Fibroblast of lung (primary cell): ENCODE measurements at places on chromosomes 16 and 17.

DNA sequence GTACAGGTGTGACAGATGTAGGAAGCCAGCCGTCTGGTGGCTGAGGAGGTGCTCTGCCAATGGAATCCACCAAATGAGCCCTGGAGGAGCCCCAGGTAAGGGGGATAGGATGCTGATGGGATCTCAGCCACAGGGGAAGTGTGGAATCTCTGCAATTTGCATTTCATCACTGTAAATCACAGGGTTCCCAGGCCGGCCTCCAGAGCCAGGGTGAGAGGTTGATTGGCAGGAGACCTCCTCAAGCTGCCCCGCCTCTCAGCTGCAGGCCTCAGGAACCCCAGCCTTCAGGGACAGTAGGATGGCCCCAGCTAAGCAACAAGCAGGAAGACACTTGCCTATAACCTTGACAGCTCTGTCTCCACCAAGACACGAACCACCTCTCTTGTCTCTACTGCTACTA is 39.4 kb downstream of the RTN4RL1 start:
- no peak for DNase-seq

GRCh38 chr16:24156777-24157176 is 99.4 kb upstream of the CACNG3 start:
- no peak for DNase-seq

DNA sequence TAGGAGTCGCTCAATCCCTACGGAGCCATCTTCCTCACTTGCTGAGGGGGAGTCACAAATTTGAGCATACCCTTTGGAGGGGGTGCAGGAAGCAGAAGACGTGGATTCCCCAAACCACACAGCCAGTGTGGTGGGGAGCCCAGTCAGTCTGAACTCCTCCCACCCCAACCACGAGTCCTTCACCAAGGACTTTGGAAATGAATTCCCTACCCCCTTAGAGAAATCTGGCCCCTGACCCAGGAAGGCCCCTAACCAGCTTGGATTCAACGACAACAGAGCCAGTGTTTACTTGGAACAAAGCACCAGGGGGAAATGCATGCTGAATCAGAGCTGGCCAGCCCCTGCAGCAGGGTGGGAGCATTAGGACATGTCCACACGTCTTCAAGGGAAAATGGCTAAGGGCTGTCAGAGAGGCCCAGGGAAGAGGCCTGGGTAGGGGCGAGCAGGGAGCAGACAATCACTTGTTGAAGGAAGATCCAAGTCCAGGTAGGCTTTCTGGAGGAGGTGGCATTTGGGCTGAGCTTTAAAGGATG is 5.5 kb upstream of the TMEM92 start:
- no peak for DNase-seq

DNA sequence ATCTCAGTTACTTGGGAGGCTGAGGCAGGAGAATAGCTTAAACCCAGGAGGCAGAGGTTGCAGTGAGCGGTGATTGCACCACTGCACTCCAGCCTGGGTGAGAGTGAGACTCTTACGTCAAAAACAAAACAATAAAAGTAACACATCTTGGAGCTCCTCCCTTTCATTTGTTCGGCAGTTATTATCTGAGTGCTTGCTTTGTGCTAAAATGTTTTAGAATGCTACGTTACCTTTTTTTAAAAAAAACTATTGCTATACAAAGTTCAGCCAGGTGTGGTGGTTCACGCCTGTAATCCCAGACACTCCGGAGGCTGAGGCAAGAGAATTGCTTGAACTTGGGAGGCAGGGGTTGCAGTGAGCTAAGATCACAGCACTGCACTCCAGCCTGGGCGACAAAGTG is 15.8 kb downstream of the IST1 start:
- no peak for DNase-seq

DNA sequence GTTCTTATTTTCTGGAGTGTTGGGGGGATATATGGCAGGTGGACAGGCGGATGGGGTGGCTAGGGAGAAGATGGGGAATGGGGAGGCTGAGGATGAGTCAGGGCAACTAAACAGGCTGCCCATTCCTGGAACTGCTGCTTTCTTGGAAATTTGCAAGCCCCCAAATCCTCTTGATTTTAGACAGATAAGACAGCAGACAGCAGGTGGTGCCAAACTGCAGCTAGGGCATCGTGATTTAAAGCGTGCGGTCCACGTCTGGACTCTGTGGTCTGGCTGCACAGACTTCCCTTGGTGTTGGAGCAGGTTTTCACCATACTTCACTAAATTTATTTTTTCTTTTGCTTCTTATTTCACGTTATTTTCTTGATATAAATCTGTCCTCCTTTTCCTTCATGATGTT is 10.9 kb upstream of the KRT24 start:
- peak; percentile 12 for DNase-seq

DNA sequence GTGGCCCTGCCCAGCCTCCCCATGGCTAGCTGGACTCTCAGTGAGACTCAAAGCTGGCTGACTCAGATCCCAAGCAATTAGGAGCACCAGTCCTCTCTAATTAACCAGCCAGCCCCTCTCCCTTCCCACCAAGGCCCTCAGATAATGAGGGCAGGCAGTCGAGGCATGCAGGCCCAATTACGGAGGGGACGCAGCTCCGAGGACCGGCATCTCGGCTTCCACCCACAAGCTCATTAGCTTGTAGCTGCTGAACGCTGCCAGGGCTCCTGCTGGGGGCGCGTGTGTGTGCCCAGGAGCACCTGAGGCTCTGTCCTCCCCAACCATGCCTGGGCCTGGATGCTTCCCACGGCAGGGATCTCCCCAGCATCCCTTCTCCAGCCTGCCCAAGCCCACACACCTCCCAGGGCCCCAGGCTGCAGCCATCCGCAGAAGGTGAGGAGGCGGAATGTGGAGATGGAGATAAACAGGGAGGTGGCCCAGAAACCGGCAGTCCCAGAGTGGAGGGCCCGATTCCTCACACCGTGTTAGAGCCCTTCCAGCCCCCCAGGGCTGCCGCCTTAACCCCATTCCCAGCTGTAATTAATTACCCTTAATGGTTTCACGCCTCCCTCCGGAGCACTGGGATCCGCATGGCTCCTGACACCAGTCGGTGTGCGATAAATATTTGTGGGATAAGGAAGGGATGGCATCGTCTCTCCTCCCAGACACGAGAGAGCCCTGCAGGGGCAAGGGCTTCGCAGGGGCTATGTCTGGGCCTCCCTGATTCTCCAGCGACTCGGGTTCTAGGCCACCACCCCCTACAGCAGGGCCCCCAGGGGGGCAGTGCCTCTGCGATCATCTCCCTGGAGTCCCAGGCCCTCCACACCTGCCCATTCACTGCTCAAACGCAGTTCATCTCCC is 42.2 kb downstream of the RPH3AL start:
- no peak for DNase-seq

DNA sequence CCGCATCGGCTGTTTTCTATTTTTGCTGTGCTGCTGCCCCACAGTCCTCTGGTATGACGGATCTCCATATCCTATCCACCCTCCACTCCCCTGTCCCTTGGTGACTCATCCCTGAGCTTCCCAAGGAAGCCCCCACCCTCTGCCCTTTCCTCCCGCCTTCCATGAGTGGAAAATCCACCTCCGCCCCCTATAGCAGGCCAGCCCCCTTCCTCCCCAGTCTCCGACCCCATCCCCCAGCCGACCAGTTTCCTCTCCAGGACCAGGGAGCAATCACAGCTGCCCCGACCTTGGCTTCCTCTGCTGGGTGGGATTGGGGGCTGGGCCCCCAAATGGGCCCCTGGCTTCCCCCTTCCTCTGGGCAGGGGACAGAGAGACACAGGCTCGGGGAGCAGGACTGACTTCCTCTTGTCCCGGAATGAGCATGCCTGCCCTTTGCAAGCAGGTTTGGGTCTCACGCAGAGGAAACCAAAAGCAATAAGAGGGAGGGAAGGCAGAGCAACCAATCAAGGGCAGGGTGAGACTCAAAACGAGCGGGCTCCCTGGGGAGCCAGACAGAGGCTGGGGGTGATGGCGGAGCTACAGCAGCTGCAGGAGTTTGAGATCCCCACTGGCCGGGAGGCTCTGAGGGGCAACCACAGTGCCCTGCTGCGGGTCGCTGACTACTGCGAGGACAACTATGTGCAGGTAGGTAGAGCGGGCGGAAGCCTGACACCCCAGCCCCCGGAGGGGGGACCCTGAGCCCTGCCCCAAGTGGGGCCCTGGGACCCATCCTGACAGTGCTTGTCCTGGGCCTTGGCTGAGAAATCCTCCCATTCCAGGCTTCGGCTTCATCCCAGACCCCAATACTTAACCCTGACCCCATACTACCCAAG is at the start of the genes ABI3 and GNGT2:
Gene ABI3, plus strand, starts transcription at position 550 of the 872 bp plus-strand sequence. Its CDS starts 18 bp downstream, at position 568.
Gene GNGT2, minus strand, starts transcription at position 417 of the 872 bp plus-strand sequence. CDS start 3,152 bp downstream, outside the sequence.
- peak; percentile 57 for DNase-seq

- DNase-seq, result no peak
Measured at GRCh38 chr17:74806334-74806733, 30.2 kb upstream of the NAT9 start.

DNA sequence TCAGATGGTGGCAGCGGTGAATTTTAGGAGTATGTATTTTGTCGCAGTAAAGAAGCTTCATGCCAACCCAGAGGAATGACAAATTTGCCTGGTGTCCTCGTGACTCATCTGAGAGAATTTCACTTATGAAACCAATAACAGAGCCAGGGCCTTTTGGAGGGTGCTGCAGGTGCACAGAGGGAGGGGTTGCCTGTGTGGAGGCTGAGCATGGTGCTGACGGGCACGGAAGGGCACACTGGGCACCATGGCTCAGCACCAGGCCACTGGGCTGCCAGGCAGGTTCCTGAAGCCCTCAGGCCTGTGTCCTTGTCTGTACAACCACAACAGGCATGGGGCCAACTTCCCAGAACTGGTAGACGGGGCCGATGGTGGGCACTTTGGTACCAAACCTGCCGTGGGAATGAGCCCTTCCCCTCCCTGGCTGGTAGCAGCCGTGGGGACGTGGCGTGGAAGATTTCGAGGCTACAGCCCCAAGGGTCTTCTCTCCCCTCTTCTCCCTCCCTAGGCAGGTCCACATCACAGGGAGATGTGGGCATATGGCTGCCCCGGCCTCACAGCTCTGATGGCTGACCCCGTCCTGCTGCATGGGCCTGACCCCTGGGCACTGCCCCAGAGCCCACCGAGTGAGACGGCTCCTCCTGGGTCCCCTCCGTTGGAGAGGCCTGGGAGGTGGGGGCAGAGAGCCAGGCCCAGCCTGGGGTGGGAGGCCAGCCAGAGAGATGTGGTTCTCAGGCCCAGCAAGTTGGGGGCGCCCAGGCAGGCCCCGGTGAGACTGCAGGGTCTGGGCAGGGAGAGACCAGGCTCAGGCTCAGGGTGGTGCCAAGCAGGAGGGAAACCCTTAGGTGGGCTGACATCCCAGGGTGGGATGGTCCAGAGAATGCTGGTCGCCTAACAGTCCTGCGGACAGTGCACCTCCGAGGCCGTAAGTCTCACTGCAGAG is 30.2 kb upstream of the ZNF469 start:
- DNase-seq, result no peak

DNA sequence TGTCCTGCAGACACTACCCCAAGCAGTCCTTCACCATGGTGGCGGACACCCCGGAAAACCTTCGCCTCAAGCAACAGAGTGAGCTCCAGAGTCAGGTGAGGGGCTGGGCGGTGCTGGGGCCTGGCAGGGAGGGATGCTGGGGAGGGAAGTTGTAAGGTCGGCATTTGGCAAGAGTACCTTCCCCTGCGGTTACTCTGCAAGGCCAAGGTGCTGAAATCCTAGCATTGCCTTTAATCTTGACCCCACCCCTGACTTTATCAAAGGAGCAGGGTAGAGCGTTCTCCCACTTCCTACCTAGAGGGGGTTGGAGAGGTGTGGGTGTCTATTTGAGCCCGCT is 20.5 kb downstream of the LASP1 start:
- no peak for DNase-seq

DNA sequence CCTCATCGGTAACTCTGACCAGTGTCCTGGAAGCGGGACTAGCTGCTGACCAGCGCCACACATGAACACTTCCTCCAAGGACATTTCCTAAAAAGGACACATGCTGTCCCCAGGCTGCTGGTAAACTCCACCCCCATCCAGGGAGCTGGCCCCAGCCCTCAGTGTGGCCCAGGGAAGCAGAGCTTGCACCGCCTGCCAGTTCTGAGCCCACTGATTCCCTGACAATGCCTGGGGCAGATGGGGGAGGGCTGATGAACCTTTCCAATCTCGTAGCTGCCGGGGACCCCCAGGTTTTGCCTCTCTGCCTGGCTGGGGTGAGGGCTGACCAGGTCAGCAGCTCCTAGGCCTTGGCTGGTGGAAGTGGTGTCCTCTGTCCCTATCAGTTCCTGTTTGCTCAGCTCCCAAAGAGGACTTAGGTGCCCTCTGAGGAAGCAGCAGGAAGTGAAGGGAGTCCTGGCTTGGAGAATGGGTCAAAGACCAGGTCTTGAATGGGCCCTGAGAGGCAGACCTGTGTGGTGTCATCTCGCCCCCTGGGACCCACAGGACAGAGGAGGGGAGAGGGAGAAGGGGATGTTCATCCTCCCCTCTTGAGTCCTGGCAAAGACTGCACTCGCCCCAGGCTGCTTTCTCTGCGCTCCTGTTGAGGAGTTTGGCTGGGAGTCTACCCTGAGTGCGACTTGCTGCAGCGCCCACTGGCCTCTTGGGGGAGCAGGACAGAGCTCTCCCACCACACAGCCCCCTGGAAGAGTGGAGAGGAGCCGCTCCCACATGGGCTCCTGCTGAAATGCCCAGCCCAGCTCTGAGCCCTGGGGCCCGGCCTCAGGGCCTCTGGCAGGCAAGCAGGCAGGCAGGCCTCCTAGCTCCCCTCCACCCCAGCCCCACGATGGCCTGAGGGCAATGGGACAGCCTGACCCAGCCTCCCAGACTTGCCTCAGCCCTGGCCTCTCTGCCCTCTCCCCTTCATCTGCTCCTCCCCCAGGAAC is 16.8 kb downstream of the PDK2 start:
- no peak for DNase-seq

- DNase-seq, result no peak
Measured at GRCh38 chr16:85240982-85241924, 129.0 kb upstream of the CIBAR2 start.

DNA sequence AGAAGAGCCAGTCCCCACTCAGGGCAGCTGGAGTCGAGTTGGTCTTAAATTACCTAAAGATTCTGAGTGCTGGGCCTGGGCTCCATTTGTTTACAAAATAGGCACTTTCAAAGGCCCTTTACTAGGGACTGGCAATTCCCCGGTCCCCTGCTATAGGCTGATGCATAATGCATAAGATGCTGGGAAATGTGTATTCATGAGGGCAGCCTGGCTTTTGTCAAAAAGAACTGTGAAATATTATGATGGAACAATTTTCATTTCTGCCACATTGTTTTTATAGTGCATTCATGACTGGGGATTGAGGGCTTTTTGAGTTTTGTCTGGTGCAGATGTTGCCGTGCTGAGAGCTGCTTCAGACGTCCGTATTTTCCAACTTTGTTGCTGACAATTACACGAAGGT is 617.0 kb upstream of the CDH5 start:
- no peak for DNase-seq

- no peak for DNase-seq
Measured at GRCh38 chr16:67271446-67271845, 7.9 kb upstream of the PLEKHG4 start.

- DNase-seq, result no peak
Measured at GRCh38 chr16:75241412-75241811, 10.0 kb downstream of the BCAR1 start.

DNA sequence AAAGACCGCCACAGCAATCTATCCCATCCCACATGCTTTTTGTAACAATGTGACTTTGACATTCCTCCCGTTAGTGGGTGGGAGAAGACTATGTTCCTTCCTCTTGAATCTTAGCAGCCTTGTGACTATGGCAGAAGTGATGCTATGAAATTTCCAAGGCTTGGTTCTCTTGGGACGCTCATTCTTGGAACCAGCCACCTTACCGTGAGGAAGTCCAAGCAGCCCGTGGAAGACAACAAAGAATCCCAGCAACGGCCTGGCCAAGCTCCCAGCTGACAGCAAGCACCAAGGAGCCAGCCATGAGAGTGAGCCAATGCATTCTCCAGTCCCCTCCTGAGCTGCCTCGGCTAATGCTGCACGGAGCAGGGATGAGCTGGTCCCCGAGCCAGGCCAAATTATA is 62.3 kb downstream of the VPS53 start:
- DNase-seq, result no peak

GRCh38 chr16:75264457-75264998 is 13.1 kb upstream of the BCAR1 start:
- DNase-seq, result peak; percentile 52
